ENCODE measurements at places on chromosomes 11 and 22.

GRCh38 chr22:35202376-35202775, 54.9 kb upstream of the HMGXB4 start:
- no peak for DNase-seq

DNA sequence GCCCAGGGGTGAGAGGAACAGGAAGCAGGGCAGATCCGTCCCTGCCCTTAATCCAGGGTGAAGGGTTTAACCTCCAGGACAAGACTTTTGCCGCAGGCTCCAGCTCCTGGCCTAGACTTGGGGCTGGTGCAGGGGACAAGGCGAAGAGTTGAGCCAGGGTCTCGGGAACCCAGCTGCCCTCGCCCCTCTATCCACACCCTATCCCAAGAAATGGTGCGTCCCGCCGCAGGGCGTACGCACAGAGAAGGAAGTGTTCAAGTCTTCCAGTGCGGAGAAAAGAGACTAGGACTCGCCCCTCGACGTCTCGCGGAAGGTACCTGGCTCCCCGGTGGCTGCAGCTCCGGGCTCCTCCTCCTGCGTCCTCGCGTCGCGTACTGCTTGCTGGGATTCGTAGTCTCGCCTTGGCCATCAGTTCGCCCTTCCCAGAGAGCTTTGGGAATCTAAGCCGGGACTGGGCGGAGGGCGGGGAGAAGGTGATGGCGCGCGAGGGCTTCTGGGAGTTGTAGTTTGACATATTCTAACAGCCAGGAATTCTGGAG, at the start of gene ZMAT5:
ZMAT5 (minus strand) TSS at position 376 of the 539 bp plus-strand sequence. CDS start 18,463 bp downstream, outside the sequence.
- DNase-seq: peak; percentile 84

DNA sequence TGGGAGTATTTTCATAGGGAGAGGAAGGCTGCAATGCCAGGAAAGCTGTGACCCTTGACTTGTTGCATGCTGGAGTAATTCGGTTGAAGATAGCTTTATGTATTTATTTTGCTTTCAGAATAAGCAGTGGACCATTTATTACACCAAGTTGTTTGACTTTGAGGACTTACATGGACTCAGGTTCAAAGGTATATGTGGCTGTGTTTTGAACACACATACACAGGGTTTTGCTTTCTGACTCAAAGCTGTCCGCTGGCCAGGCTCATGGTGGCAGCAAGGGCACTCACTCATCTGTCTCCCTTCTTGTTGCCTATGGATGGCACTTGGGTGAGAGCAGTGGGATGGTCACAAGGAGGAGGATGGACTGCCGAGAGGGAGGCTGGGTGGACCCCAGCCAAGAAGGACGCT, 6.5 kb downstream of the TIMP3 start:
- no peak for DNase-seq

DNA sequence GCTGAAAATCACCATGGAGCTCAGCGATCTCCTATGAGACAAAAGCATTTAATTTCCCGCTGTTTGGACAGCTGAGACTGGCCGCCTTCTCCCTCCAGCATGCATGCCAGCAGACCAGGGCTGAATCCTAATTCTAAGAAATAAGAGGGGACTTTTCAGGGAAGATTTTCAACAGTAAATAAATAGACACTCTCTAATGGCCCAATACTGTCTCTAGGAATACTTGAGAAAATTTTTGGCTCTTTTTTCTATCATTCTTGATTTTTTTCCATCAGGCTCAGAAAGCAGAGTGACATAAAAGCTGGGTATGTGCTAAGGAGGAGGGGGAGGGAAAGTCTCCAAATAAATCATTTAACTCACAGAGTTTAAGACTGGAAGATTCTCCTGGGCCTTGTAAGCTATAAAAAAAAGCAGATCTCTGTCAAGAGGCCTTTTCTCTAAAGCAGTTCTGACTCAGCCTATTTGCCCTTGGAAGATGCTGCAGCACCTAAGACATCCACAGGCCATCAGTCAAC, 17.6 kb upstream of the SPON1 start:
- no peak for DNase-seq

DNA sequence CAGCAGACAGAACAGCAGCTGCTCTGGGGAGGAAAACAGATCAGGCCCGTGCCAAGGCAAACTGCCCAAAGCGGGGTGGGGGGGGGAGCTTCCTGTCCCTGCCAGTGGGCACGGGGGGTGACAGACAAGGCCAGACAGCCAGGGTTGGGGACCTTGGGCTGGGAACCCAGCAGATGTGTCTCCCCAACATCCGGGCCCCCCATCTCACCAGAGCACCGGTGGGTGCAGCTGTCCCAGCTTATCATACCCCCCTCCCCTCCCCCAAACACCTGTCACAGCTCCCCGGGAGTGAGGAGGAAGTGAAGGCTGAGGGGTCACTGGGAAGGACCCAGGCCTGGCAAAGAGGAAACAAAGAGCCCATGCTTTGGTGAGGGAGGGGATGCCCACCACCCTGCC, 1.3 kb downstream of the PPP1R14B start:
- peak; percentile 26 for DNase-seq

- no peak for DNase-seq
These were observed 100.9 kb downstream of the AASDHPPT start for GRCh38 chr11:106178361-106178760.

DNA sequence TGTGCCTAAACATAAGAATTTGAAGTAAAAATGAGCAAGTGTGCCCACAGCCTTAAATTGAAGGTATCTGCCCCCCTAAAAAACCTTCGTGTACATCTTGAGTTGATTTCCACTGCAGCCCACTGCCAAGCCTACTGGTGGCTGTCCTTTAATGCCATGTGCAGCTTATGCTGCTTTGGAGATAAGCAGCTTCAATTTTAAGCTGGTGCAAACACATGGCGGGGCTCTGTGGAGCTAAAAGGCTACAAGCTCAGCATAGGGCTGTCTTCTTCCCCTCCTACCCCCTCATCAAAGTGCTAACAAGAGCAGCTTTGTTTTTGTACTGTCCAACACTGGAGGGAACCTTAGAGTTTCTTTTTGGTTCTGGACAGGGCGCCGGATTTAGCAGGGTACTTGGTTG, 128.5 kb upstream of the LMO1 start:
- DNase-seq: no peak

All from activated naive CD4-positive, alpha-beta T cell (primary cell).